ENCODE measurements at places on chromosomes 13 and 19.
A peak's percentile ranks its signal among the peaks of the same experiment; 100 is the strongest.

- no peak for DNase-seq
These were observed 40.1 kb downstream of the SERTM1 start for GRCh38 chr13:36713887-36714286.

DNA sequence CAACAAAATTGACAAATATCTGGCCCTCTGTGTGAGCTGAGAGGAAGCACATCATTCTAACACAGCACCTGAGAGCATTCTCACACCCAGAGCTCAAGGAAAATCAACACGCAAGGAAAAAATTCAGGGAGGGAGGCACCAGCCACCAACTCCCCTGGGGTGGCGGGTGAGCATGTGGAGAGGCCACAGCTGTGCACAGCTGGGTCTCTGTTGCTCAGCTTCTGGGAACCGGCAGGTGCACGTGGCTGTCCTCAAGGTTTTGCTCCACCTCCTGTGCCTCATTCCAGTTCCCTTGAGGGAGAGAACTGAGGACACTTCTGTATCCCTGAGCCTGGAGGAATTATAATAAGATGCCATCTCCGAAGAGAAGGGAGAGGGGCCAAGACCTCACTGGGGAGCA lies 134.0 kb downstream of the USP12 start:
- no peak for DNase-seq

DNA sequence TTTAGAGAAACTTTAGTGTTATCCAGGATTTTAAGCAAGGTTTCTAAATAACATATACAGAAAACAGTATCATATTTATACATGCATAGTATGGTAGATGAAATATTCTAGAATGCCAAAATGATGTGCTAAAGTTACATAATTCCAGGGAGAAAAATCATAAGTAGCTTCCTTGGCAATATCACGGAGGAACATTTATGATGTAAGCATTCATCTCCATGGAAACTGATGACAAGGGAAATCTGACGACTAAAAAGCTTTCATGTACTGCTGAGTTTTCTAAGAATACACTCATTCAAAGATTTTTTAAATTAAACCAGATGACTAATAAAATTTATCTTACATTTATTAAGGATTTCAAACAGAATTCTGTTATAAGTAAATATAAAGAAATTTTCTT lies 4.7 kb downstream of the TEX30 start:
- no peak for DNase-seq

DNA sequence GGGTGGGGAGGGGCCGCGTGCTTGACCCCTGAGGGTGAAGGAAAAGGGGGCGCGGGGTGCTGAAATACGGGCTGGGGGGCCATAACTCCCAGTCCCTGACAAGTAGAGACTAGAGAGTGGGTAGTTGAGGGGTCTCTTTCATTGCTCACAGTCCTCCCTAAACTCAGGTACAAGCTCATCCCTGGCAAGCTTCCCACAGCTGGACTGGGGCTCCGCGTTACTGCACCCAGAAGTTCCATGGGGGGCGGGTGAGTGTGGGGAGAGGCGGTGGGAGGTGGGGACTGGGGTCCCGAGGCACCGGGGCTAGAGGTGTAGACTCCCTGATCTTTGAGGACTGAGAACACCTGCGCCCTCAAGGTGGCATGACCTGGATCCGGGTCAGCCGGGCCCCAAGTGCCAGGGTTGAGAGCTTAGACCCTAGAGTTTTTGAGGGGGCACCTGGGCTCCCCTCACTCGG lies 1.3 kb downstream of the ETV2 start:
- no peak for DNase-seq

- DNase-seq, result no peak
These were observed 193.7 kb upstream of the RFC3 start for GRCh38 chr13:33624253-33624652.

DNA sequence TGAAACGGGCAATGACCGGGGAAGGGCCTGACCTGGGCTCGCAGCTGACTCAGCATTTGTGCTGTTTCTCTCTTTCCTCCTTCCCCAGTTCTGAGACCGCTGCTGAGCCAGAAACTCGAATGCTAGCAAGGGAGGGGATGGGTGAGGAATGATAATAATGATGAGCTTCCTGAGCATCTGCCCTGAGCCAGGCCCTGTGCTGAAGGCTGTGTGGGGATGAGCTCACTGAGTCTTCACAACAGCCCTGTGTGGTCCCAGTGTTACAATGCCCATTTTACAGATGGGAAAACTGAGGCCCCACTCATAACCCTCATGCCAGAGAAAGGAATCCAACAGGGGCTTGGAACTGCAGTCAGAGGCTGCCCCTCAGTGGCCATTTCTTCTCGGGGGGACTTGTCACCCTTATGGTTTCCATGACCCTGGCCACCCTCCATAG lies 8.1 kb downstream of the SULT2B1 start:
- no peak for DNase-seq

- no peak for DNase-seq
These were observed 353.8 kb downstream of the DNAJC15 start for GRCh38 chr13:43377149-43377548.

- no peak for DNase-seq
These were observed 915.2 kb downstream of the PCDH9 start for GRCh38 chr13:66314911-66315310.

DNA sequence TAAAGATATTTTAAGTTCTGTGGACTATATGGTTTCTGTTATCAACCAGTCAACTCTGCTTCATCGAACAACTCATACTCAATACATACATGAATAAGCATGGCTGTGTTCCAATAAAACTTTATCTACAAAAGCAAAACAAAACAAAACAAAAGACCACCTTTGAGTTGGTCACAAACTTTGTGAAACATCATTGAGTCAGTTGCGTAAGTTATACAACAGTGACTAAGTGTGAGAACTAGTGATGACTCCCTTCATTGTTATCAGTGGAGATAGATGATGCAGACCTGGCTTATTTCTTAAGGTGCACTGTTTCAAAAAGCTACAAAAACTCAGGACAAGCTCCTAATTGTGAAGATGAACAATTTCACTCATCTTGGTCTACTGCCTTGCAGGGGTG lies 14.5 kb upstream of the KLK4 start:
- DNase-seq, result no peak

GRCh38 chr13:77230560-77230959 lies 96.3 kb downstream of the MYCBP2 start:
- no peak for DNase-seq

- no peak for DNase-seq
These were observed 363.9 kb downstream of the MYO16 start for GRCh38 chr13:108993346-108993745.

DNA sequence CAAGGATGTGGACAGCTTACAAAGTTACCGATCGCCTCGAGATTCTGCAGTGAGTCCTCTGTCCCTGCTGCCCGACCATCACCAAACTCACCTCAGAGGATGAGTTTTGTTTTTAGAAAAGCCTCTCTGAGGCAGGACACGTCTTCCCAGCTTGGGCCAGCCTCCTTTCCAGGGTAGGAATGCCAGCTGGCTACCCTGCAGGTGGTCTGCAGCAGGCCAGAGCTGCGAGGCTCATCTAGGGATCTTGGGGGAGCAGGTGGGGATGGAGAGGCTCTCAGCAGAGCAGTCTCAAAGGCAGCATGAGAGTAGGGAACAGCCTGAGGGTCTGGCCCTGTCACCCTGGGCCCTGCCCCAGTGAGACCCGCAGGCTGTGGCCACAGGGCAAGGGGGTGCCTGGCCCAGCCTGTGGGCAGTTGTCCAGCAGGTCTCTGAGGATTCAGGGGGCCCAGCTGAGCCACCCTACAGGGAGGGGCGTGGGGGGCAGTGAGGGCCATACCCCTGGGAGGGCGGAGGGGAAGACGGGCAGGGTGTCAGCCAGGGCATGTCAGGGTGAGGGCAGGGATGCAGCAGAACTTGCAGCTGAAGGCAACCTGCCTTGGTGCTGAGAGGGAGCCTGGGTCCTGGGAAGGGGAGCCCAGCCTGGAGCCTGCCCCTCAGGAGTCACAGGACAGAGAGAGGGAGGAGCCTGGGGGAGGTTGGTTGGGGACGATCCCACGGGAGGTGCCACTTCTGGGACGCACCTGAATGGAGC lies 57.3 kb upstream of the TPM4 start:
- no peak for DNase-seq

GRCh38 chr13:79458436-79458835 lies 22.5 kb upstream of the NDFIP2 start:
- DNase-seq, result no peak

DNA sequence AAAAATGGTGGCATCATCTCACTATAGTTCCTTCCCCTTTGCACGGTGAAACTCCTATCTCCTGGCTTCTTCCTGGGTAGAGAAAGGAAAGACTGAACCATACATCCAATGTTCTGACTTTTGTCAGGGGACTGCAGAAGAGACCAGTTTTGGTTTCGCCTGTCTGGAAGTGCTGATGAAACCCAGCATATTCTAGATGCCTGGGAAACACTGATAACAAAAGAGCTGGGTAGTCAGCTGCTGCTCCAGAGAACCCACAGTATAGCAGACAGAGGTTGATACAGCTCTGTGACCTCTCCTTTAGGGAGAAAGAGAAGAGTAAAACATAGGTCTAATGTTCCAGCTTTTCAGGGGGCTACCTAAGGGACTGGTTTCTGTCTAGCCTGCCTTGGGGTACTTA lies 695.3 kb downstream of the DIAPH3 start:
- no peak for DNase-seq

DNA sequence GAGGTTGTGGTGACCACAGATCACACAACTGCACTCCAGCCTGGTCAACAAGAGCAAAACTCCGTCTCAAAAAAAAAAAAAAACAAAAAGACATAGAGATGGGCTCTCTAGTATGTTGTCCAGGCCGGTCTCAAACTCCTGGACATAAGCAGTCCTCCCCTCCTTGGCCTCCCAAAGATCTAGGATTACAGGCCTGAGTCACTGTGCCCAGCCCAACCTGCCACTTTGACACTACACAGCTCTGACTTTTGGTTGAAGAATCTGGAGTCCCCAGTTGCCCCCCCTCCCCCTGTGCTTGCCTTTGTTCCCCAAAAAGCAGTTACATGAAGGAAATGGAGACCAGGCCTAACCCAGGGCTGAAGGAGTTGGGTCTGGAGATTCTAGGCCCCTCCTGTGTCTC lies 12.9 kb downstream of the CARM1 start:
- DNase-seq, result no peak

DNA sequence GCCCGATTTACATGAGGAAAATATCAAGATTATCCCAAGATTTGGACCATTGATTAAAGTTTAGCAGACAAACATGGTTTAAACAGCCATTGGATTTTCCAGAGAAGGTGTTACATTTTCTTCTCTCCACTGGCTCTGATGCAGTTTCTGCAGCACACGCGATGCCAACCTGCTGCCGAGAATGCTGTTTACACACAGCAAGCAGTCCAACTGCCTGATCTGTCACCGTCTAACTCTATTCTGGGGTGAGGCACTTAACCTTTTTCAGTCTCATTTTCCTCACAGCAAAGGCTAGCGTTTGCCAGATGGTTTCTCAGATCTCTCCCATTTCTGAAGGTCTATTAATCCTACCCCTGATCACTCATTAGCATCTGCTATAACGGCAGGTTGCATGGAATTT lies 763.5 kb upstream of the GPC6 start:
- no peak for DNase-seq

GRCh38 chr13:45847554-45848224 lies 3.9 kb downstream of the SIAH3 start:
- peak; percentile 16 for DNase-seq

- no peak for DNase-seq
These were observed 35.4 kb downstream of the WDFY2 start for GRCh38 chr13:51619614-51620013.

GRCh38 chr13:24340608-24340955 lies 31.2 kb downstream of the C1QTNF9 start:
- DNase-seq, result no peak

DNA sequence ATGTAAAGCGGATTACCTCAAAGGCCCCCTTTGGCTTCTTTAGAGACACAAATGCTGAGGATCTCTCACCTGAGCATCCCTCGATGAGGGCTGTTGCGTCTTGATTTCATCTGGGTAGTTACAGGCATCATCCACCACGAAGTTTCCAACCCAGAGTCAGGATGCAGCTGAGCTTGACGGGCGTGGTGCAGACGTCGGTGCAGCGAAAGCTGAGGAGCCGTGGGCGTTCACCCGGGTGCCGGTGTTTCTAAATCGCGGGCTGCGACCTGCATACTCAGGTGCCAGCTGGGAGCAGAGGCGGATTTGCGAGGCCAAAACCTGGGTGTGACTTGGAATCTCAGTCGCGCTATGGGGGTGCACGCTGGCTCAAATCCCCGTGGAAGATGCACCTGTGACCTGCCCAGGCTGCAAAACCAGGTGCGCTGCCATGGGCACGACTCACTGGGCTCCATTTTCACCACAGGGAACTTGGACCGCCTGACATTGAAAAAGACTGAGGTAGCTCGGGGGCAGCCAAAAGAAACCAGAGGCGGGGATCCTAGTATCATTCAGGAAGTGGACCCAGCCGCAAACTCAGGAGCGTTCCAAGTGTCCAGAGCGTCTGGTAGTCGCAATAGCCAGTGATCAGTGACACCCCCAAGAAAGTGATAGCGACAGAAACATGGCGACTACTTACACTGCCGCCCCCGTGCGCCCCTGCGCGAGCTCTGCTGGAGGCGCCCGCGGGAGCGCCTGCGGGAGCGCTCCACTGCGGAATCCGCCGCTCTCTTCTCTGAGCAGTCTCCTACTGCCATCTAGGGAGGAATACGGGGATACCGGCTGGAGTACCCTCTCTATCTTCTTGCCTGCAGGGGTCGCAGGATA lies 36.4 kb upstream of the IGFL4 start:
- DNase-seq, result no peak

- no peak for DNase-seq
These were observed 233.4 kb upstream of the SPRY2 start for GRCh38 chr13:80574113-80574850.

DNA sequence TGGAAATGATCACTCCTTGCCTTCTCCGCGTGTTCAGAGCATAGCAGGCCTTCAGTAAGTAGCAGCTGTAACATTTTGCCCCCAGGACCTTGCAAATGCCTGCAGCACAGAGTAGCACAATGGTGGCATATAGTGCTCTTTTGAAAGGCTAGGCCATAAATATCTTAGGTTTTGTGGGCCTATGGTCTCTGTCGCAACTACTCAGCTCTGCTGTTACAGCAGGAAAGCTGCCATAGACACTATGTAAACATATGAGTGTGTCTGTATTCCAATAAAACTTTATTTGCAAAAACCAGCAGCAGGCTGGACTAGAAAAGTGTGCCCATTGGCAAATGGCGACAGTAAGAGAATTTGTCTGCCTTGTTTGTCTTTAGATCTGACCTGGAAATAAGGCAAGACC lies 9.4 kb downstream of the ITPKC start:
- DNase-seq, result no peak
